ENCODE measurements at places on chromosomes 5 and 9.

DNA sequence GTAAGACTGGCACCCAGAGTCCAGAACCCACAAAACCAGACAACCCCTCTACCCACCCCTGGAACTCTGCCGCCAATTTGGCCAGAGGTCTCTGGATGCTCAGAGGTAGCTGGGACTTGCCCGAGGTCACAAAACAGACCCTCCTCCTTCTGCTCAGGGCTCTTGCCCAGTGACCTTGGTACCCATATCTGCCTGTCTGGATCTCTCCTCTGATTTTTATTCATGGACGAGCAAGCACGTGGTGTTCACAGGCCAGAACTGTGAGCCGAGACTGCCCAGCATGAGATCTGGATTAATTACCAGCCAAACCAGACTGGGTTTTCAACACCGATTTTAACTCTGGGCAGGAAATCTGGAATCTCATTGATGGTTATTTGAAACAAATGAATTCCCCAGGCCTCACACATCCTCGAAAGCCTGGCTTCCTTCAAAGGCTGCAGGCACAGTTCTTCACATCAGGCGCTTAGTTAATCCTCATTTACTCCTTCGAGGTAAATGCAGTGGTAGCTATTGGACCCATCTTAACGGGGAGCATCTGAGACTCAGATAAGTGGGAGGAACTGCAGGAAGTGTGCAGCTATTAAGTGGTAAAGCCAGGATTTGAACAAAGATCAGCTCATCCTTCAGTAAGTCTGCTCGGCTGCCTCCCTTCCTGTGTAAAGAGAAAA lies 21.4 kb downstream of the COL27A1 start:
- no peak for DNase-seq

- DNase-seq: no peak
Observed at GRCh38 chr9:93303806-93304573, 120.1 kb downstream of the WNK2 start.

- no peak for DNase-seq
Observed at GRCh38 chr5:92944903-92945604, 636.0 kb downstream of the NR2F1-AS1 start.

DNA sequence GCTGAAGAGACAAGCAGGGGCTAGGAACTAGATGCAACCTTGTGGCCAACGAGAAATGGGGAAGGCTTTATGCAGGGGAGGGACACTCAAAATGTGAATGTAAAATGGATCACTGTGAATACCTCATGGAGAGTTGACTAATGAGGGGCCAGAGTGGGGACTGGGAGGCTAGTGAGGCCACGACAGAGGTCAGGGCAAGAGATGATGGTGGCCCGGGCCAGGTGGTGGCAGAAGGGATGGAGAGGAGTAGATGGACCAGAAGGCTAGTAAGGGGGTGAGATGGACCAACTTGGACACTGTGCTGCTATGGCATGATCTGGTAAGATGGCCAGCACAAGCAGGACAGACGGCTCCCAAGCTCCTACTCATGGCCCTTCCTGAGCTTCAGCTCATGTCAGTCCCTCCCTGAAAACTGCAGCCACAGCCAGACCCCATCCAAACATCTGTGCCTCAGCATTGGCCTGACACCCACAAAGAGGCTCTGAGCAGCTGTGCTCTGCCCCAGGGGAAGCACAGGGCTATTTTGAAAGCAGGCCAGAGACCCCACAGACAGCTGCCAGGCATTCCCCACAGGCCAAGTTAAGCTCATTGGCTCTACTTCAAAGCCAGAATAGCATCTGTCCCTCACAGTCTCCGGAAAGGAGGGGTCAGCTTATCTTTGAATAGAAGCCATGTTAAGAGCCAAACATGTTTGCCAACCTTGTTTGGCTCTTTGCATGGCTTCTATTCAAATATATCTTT lies 22.1 kb downstream of the P4HA2 start:
- DNase-seq: no peak
